ENCODE measurements at places on chromosomes 13 and 19.
A peak's percentile ranks its signal among the peaks of the same experiment; 100 is the strongest.

DNA sequence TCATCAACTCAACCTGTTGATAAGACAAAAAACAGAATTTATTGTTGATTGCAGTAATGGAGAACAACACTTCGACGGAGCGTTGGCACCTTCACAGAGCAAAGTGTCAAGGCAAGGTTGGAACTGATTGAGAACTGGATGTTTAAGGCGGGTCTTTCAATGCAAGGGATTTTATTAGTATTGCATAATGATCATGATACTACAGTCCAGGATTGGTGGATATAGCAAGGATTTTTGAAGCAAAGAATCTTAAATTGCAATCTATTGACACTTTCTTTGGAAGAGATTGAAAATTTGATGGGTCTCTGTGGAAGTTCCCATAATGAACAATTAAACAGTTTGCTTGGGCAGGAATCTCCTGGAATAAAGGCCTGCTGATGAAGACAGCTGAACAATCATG, 632 bp upstream of the ZNF235 start:
- no peak for DNase-seq

GRCh38 chr19:34172661-34173192, 423 bp downstream of the LSM14A start:
- DNase-seq: peak; percentile 46

DNA sequence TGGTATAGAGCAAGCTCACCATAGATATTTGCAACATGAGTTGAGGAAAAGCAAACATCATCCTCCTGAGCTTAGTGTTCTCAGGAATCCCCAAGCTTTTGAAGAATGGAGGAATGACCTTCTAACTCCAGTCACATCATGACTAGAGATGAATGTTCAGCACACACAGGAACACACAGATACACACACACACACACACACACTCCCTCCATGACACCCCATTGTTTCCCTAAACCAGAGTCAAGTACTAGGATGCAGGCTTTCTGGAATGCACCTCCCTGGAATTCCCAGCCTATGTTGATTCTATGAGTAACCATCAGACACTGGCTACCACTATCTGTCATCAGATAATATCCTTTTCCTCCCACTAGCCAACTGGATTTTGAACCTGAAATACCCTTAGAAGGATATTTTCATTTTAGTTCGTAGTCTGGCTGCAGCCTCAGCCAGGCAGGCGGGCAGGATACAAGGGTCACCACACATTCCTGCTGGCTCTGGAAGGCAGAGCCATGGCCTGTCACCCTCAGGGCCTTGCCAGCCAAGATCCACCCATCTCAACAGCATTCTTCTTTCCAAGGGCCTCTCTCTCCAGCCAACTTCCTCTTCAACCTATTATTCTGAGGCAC, 162.4 kb downstream of the FOXO1 start:
- no peak for DNase-seq

DNA sequence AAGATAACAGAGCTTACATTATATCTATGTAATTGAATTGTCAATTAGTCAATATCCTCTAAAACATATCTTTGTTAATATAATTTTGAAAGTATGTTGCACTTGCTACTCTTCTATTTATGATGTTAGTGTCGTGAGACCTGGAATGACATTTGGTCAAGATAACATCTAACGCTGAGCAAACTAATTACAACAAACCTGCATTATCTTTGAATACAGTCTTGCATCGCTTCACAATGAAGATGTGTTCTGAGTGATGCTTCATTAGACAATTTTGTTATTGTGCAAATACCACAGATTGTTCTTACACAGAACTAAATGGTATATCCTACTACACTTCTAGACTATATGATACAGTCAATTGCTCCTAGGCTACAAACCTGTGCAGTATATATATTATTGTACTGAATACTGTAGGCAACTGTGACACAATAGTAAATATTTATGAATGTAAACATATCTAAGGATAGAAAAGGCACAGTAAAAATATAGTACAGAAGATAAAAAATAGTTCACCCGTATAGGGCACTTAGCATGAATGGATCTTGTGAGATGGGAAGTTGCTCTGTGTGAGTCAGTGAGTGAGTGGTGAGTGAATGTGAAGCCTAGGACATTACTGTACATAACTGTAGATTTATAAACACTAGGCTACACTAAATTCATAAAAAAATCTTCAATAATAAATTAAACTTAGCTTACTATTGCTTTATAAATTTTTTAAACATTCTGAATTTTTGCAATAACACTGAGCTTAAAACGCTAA, 1773.8 kb downstream of the PCDH9 start:
- no peak for DNase-seq

GRCh38 chr13:24340608-24340955, 31.2 kb downstream of the C1QTNF9 start:
- no peak for DNase-seq

DNA sequence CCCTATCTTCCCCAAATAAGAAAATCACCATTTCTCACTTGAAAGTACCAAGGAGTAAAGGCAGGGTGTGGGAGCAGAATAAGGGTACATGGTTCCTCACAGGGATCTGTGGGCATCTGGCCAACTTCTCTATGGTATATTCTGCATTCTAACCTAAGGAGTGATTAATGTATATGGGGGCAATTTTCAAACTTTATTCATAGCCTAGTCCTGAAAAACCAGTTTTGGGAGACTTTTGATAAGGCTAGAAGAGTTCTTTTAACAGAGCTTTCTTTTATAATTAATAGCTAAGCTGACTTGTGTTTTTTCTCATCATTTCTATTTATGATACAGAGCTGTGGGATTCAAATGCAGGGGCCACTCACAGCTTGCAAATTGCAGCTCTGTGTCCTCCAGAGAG, 852 bp downstream of the SCEL start:
- DNase-seq: no peak

GRCh38 chr13:113976711-113977684, 3.1 kb upstream of the C13orf46 start:
- no peak for DNase-seq

DNA sequence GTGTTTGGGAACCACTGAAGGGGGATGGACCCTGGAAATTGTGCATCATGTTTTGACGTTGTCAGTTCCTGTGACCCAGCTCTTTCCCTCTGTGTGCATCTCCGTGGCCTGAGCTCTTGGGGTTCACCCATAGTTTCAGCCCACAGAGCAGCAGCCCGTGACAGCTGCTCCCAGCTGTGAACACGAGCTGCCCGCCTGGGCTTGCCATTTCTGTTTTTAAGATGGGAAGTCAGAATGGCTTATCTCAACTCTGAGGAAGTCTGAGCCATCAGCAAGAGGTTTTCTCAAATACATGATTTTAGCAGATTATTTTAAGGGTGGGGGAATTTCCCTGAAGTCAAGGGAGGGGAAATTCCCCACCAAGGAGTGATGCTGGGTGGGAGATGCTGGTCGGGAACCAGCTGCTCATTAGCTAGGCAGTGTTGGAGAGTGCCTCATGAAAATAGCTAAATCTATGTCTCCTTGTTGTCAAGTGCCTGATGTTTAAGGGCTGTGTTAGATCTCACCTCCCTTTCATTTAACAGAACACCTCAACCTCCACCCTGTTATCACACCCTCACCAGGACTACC, 34.8 kb upstream of the C1QTNF9 start:
- peak; percentile 86 for DNase-seq

DNA sequence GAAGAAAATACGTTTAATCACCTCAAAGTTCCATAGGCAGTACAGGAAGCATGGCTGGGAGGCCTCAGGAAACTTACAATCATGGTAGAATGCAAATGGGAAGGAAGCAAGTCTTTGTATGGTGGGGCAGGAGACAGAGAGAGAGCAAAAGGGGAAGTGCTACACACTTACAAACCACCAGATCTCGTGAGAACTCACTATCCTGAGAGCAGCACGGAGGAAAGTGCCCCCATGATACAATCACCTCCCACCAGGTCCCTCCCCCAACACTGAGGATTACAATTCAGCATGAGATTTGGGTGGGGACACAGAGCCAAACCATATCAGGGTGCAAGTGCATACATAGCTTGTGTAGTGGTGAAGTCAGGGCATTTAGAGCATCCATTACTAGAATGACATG, 92.3 kb upstream of the ANKRD10 start:
- DNase-seq: no peak

GRCh38 chr13:33904431-33904830, 86.5 kb downstream of the RFC3 start:
- DNase-seq: no peak

GRCh38 chr19:9565900-9566705, 18.2 kb downstream of the ZNF121 start:
- DNase-seq: no peak

- DNase-seq: no peak
Observed at GRCh38 chr19:39133431-39134270, 8.1 kb downstream of the PAK4 start.

GRCh38 chr13:35858665-35859064, 272.5 kb downstream of the DCLK1 start:
- DNase-seq: no peak

DNA sequence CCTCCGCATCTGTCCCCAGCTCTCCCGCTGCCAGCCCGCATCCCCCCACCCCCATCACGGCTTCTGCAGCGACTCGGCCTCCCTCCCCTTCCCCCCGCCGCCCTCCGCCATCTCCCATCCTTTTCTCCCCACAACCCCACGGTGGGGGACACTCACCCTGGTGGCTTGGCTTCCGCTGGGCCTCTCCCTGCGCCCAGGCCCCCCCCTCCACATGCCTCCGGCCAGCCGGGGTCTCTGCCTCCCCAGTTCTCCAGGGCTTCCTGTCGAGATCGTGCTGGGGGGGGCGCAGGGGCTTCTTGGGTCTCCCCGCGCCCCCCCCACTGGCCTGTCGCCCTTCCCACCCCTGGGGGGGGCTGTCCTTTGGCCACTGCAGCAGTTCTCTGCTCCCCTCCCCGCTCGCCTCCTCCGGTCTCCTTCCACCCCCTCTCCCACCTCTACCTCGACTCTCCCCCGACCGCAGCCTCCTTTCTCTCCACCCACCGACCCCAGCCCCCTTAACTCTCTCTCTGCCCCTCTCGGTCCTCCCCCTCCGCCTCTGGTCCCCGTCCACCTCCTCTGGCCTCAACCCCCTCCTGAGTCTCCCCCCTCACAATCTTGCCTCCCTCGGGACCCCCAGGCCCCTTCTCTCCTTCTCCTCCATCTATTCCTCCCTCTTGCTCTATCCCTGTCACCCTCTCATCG, 17.1 kb downstream of the LRRC4B start:
- DNase-seq: no peak

GRCh38 chr13:68019901-68020300, 789.8 kb upstream of the PCDH9 start:
- DNase-seq: no peak

GRCh38 chr13:87080100-87080779, 590.9 kb upstream of the SLITRK5 start:
- DNase-seq: no peak

DNA sequence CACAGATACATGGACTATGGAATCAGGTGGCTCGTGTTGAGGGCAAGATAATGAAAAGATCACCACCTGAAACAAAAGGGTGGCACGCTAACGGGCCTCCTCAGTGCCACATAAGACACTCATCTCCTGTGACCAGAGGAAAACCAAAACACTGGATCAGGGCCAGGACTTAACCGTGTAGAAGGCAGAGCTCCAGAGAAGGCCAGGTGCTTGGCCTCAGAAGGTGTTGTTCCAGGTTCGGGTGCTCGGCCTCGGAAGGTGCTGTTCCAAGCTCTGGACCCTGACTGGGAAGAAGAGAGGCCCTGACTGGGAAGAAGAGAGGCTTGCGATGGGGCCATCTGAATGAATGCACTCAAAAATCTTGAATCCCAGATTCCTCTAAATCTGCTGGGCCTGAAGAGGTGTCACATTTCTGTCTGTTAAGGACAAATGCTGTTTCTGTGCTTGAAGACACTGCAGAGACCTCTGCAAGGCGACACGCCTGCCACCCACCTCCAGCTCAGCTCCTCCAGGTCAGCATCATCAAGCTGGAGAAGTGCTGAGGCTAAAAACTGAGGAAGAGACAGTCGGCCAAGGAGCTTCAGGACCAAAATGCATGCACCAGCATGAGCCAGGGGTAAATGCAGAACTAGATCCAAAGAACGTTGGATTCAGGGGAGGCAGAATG, 2.7 kb upstream of the RASA3 start:
- no peak for DNase-seq

DNA sequence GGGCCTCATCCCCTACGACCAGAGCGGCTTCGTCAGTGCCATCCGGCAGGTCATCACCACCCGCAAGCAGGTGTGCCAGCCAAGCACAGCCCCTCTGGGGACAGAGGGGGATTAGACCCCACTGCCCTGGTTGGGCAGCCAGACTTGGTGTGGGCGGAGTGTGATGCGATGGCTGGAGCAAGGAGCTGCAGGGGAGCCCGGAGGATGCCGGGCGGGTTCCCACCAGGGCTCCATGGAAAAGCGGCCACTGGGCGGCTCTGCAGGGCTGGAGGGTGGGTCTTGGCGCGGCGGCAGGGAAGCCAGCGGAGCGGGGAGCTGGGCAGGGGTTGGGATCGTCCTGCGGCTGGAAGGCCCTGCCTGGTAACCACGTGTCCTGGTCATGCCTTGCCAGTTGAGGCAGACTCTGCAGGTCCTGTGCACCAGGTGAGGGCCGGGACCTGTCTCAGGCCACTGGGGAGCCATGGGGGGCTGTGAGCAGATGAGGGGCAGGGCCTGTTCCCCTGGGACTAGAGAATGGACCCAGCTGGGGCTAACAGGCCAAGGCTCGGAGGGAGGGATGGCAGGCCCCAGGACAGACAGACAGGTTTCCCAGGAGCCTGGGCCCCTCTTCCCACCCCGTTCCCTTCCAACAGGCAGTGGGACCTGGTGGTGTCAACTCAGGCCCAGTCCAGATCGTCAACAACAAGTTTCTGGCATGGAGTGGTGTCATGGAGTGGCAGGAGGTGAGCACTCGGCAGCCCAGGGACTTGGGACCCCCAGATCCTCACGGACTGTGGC, 6.3 kb downstream of the PTOV1 start:
- no peak for DNase-seq

GRCh38 chr19:31674503-31675192, 325.4 kb upstream of the TSHZ3 start:
- no peak for DNase-seq

- DNase-seq: no peak
Observed at GRCh38 chr13:40495621-40496001, 170.8 kb downstream of the FOXO1 start.

DNA sequence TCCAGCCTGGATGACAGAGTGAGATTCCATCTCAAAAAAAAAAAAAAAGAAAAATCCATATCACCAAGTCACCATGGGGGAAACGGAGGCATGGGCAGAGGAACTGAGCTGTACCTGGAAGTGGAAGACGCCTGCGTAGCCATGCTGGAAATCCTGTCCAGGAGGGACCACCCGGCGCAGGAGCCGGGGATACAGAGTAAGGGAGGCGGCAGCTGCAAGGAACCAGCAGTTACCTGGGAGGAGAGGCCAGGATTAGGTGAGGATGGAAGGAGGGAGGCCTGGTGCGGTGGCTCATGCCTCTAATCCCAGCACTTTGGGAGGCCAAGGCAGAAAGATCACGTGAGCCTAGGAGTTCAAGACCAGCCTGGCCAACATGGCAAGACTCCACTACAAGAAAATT, 2.0 kb downstream of the CAPN12 start:
- DNase-seq: no peak
